ENCODE measurements at places on chromosomes 7 and 10. TPM values are rescaled to one million over a fixed set of nuclear protein-coding genes. Genes with fewer than 3 reads are reported as not detected.

The RHOBTB1 gene
- 5.5 TPM for polyA plus RNA-seq

The SLC39A12 gene
- 0.03 TPM for polyA plus RNA-seq

DNA sequence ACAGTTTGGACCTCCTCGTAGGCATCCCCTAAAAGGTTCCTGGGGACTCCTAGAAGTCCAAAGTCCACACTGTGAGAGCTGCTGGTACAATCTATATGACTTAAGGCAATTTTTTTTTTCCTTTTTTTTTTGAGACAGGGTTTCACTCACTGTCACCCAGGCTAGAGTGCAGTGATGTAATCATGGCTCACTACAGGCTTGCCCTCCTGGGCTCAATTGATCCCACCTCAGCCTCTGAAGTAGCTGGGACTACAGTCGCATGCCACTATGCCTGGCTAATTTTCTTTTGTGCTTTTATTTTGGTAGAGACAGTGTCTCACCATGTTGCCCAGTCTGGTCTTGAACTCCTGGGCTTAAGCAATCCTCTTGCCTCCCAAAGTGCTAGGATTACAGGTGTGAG, 4.6 kb upstream of the SPOCK2 start:
- H3K27ac ChIP-seq: no peak overlapping the region
- no peak overlapping the region for H3K4me3 ChIP-seq
- peaks cover 3% of the 10 kb centered on the region for H3K36me3 ChIP-seq
- no peak for DNase-seq

The AOAH gene
- polyA plus RNA-seq: 0.45 TPM

The PIK3CG gene
- not detected for polyA plus RNA-seq

Data from keratinocyte (primary cell).